Naive B cell (primary cell): ENCODE measurements at places on chromosomes 3 and 15. TPM values are rescaled to one million over a fixed set of nuclear protein-coding genes. Genes with fewer than 3 reads are reported as not detected.
A peak's percentile ranks its signal among the peaks of the same experiment; 100 is the strongest.

GRCh38 chr15:64050281-64051092, 4.2 kb upstream of the DAPK2 start:
- H3K36me3 ChIP-seq, result no peaks in the 10 kb centered on the region
- no peak overlapping the region for H3K27ac ChIP-seq
- no peak overlapping the region for H3K4me3 ChIP-seq
- DNase-seq, result no peak
- H3K27me3 ChIP-seq, result peaks cover 7% of the 10 kb centered on the region
- H3K4me1 ChIP-seq, result peaks cover 38% of the 10 kb centered on the region

Gene SH3GL3
- not detected for polyA plus RNA-seq

DNA sequence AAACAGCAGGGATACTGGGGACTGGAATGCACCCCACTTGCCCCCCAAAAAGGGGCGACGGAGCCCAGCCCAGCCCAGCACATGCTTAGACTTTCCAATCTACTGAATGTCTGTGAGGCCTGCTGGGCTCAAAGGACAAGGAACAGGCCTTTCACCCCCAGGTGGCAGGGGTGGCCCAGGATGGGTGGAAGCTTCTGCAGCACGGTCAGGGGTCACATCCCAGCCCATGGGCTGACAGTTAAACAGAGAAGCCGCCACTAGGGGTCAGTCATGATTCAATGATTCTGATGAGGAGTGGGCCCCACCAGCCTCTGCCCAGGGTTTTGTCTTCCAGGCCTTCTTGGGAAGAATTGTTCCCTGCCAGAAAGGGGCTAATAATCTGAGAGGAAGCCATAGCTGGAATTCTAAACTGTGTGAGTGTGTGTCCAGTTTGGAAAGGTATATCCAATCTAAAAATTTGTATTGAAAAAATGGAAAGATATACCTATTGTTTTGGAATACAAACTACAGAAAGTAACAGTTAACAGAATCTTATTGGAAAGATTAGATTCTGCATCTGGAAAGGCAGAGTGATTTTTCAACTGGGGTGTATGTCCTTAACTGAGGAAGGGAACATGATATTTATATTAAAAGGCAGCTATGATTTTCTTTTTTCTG, 2.2 kb downstream of the CHRNB4 start:
- H3K36me3 ChIP-seq, result peaks cover 2% of the 10 kb centered on the region
- H3K4me3 ChIP-seq, result no peak overlapping the region
- peaks cover 4% of the 10 kb centered on the region for H3K4me1 ChIP-seq
- DNase-seq, result peak; percentile 29
- H3K27ac ChIP-seq, result no peak overlapping the region
- H3K27me3 ChIP-seq, result peaks cover 5% of the 10 kb centered on the region

GRCh38 chr15:55823191-55823670, 80.3 kb upstream of the PRTG start:
- H3K27me3 ChIP-seq, result no peaks in the 10 kb centered on the region
- no peaks in the 10 kb centered on the region for H3K4me1 ChIP-seq
- H3K27ac ChIP-seq, result no peak overlapping the region
- H3K4me3 ChIP-seq, result no peak overlapping the region
- no peaks in the 10 kb centered on the region for H3K36me3 ChIP-seq
- no peak for DNase-seq

GRCh38 chr3:158419820-158420653, 151.0 kb upstream of the MLF1 start:
- no peaks in the 10 kb centered on the region for H3K36me3 ChIP-seq
- no peak overlapping the region for H3K4me3 ChIP-seq
- DNase-seq, result no peak
- no peak overlapping the region for H3K27ac ChIP-seq
- H3K27me3 ChIP-seq, result no peaks in the 10 kb centered on the region
- H3K4me1 ChIP-seq, result peaks cover 6% of the 10 kb centered on the region

GRCh38 chr3:151804267-151804666, 9.6 kb upstream of the AADAC start:
- H3K27ac ChIP-seq, result no peak overlapping the region
- no peak for DNase-seq
- H3K4me3 ChIP-seq, result no peak overlapping the region
- no peaks in the 10 kb centered on the region for H3K27me3 ChIP-seq

Gene FMN1
- 0.35 TPM for polyA plus RNA-seq

- no peaks in the 10 kb centered on the region for H3K36me3 ChIP-seq
- H3K27ac ChIP-seq, result no peak overlapping the region
- H3K4me3 ChIP-seq, result no peak overlapping the region
- no peaks in the 10 kb centered on the region for H3K27me3 ChIP-seq
- DNase-seq, result no peak
- H3K4me1 ChIP-seq, result no peaks in the 10 kb centered on the region
Measured at GRCh38 chr3:180176059-180176458, 139.3 kb upstream of the PEX5L start.

GRCh38 chr15:84981054-84981710, 474 bp upstream of the PDE8A start:
- no peaks in the 10 kb centered on the region for H3K36me3 ChIP-seq
- peak; percentile 97 for DNase-seq
- H3K27me3 ChIP-seq, result peaks cover 5% of the 10 kb centered on the region
- H3K4me3 ChIP-seq, result peak overlapping the region; percentile 95
- H3K4me1 ChIP-seq, result peaks cover 48% of the 10 kb centered on the region
- H3K27ac ChIP-seq, result peak overlapping the region; percentile 98

Gene NTRK3
- polyA plus RNA-seq, result not detected

Gene COX17
- polyA plus RNA-seq, result 76.0 TPM

DNA sequence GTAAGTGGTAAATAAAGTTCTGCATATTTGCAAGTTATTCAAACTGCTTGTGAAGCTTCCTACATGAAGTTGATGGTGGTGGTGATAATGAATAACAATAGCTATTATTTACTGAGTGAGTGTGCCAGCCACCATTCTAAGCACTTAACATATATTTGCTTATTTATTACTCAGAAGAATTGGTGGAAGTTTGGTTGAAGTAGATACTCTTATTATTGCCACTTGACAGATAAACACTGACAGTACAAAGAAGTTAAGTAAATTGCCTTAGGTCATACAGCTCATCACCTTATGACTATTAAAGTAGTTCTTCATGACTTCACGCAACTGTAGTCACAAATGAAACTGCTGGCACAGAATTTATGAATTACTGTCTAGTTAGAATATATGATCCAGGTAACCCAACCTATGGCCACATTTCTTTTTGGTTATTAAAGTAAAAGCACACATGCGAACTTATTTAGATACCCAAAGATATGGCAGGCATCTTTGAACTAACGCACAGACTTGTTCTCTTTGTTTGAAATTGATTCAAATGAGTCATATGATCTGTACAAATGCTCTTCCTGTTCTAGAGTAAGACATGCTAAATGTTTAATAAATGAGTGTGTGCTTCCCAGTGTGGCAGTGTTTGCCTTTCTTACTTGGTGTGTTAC, 99.8 kb upstream of the NR2F2 start:
- H3K27ac ChIP-seq, result no peak overlapping the region
- no peaks in the 10 kb centered on the region for H3K4me1 ChIP-seq
- no peaks in the 10 kb centered on the region for H3K36me3 ChIP-seq
- H3K4me3 ChIP-seq, result no peak overlapping the region

GRCh38 chr15:48644467-48644826, 1.1 kb downstream of the FBN1 start:
- H3K4me1 ChIP-seq, result peaks cover 11% of the 10 kb centered on the region
- H3K36me3 ChIP-seq, result no peaks in the 10 kb centered on the region
- peak overlapping the region; percentile 61 for H3K4me3 ChIP-seq
- peaks cover 31% of the 10 kb centered on the region for H3K27me3 ChIP-seq

DNA sequence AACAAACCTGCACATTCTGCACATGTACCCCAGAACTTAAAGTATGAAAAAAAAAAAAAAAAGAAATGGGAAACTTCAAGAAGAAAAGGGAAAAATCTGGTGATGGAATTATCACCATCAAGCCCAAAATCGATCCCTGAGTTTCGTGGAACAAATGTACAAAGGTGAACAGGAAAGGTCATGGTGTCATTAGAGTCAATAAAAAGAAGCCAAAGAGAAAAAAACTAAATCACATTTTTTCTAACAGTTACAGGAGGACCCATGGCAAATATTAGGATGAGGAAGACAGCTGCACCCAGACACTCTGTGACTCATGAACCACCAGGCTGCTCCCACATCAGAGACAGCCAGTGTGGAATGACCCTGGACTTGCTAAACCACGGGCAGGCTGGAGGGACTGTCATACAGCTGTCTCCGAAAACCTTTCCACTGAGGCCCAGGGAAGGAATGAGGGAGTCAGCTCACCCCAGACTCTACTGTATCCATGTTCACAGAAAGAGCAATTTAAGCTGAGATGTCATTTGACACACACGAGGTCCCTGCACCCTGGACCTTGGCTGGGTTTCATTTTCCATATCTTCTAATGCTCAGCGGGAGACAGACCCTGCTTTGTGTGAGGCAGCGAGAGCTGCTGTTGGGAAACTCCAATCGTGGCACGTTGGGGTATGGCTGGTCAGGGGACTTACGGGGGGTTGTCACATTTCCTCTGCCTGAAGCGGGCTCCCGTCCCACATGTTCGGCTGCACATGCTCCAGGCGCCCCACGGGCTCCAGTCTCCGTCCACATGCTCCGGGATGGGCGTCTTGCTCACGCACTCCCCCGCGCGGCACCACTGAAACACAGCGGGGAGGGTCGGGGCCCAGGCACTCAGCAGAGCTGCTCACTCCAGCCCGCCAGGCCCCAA, 210.2 kb downstream of the ADAMTS17 start:
- no peak overlapping the region for H3K27ac ChIP-seq
- H3K4me3 ChIP-seq, result no peak overlapping the region
- H3K27me3 ChIP-seq, result no peaks in the 10 kb centered on the region
- DNase-seq, result no peak
- no peaks in the 10 kb centered on the region for H3K4me1 ChIP-seq
- no peaks in the 10 kb centered on the region for H3K36me3 ChIP-seq

DNA sequence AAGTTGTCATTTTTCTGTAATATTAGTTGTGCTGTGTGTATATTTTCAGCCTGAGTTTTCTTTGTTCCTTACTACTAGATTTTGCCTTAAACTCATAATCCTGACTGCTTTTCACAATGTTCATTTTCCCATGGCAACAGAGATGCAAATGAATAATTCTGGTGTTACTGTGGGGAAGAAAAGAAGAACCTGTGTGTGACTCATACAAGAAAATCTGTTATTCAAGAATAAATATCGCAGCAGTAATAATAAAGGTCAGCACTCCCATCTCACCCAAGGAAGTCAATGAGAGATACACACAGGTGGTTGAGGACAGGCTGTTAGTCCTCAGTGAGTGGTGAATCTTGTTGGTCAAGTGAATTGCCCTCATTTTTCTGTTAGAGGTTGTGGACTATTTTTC, 656.6 kb upstream of the NAALADL2 start:
- H3K4me1 ChIP-seq, result no peaks in the 10 kb centered on the region
- no peaks in the 10 kb centered on the region for H3K36me3 ChIP-seq
- no peak for DNase-seq
- no peaks in the 10 kb centered on the region for H3K27me3 ChIP-seq

DNA sequence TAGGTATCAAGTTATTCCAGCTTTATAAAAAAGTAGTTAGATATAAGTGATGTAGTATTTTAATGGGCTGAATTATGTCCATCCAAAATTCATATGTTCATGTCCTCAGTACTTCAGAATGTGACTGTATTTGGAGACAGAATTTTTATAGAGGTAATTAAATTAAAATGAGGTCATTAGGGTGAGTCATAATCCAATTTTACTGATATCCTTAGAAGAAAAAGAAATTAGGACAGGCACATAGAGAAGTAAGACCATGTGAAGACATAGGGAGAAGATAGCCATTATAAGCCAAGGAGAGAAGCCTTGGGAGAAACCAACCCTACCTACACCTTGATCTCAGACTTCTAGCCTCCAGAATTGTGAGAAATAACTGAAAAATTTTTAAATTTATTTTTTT, 30.3 kb downstream of the RAP2B start:
- no peaks in the 10 kb centered on the region for H3K27me3 ChIP-seq
- no peak for DNase-seq
- no peak overlapping the region for H3K27ac ChIP-seq
- no peaks in the 10 kb centered on the region for H3K36me3 ChIP-seq
- no peaks in the 10 kb centered on the region for H3K4me1 ChIP-seq
- no peak overlapping the region for H3K4me3 ChIP-seq

Gene CHRM5
- not detected for polyA plus RNA-seq

Gene ALG1L2
- polyA plus RNA-seq, result 0.55 TPM
